ENCODE measurements at places on chromosomes 6 and 20.
A peak's percentile ranks its signal among the peaks of the same experiment; 100 is the strongest.

DNA sequence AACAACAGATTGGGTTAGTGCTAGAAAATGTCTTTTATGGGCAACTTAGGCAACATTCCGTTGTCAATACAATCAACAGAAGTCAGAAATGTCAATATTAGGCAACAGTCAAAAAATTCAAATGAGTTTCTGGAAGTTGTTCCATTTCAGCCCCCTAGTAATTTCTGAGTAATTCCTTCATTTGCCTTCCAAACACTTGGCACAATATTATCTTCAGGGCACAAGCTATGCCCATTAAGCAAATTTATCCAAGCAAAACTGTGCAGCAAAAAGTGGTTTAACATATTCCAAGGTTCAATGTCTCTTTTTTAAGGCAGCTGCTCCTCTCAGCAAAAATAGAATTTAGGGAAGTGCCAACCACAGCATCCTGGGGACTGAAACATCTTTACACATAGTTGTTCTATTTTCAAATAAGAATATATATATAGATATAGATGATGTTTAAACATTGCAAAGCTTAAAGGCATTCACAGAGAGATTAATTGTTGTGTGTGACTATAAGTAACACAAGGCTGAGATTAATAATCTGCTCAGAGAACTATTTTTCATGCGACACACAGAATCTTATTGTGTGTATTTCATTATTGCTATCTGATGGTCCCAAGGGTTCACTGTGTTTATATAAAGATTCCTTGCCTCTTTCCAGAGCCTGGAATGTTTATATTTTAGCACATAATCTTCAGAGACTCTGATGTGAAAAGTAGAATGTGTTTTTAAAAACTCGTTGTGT lies 75.2 kb upstream of the ADTRP start:
- no peak for DNase-seq

GRCh38 chr6:20402092-20402341 lies 338 bp downstream of the E2F3 start:
- no peak for DNase-seq

DNA sequence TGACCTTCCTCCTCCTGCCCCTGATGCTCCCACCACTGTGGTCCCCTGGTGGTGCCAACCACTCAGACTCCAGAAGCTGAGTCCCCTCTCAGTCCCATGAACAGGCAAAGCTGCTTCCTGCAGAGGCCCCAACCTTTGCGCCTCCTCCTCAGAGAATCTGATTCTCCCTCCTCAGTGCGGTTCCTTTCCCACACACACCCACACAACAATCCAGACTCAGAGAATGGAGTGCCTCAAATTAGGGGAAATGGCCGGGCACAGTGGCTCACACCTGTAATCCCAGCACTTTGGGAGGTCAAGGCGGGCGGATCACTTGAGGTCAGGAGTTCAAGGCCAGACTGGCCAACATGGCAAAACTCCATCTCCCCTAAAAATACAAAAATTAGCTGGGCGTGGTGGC lies 23.0 kb downstream of the RIPOR3 start:
- DNase-seq, result no peak

DNA sequence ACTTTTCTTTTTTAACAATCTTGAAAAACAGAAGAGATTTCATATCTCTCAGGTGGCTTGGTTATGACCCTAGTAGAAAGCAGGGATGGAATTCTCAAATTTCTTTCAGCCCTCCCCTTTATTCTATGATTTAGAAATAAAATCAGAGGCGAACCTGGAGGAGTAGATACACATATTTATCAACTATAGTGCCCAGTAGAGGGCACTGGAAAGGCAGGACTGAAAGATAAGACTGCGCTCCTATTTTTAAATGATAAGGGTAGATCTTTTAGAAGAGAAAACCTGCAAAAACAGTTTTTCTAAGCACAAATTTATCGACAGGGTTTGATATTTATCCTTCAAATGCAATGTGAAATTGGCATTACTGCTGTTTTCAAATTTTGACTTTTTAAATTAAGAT lies 1296.6 kb downstream of the EPHA7 start:
- DNase-seq, result no peak

GRCh38 chr6:112416866-112417265 lies 69.7 kb downstream of the RFPL4B start:
- no peak for DNase-seq

DNA sequence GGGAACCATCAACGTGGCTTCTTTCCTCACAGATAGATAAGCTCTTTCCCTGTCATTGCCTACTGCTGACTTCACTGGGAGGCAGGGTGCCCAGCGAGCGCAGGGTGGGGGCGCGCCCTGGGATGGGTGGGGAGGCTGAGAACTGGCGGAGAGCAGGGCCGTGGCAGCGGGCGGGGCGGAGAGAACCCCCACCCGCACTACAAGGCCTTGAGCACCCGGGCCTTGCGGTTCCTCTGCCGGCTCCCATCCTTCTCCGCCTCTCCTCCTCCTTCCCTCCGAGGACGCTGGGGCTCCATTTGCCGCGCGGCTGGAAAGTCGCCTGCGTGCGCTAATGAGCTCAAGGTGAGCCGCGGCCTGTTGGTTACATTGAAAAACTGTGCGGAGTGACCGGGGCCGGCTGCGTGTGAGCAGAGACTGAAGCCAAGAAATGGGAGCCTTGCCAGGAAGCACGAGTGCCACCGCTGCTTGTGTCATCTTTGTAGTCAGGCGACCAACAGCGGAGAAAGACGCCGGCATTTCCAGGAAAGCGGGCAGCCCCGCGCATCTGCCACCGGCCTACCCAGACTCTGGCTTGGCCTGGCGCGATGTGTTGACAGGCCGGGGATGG lies 963.5 kb upstream of the SLC35B3 start:
- no peak for DNase-seq

DNA sequence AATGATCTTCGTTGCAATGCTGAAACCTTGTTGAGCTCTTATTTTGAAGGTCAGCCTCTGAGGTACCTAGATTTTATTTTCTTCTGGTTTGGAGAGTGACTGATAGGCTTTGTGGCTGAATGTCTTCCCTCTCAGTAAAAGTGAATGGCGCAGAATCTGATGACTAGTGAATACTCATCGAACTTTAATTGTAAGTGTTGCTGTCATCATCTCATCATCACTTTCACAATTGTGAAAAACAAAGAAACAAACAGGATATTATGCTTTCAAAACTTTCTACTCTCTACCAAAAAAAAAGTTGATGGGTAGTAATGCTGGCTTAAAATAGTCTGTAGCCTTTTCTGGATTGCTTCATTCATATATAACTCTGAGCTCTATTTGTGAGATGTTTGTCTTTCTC lies 239.5 kb upstream of the RAB32 start:
- no peak for DNase-seq

DNA sequence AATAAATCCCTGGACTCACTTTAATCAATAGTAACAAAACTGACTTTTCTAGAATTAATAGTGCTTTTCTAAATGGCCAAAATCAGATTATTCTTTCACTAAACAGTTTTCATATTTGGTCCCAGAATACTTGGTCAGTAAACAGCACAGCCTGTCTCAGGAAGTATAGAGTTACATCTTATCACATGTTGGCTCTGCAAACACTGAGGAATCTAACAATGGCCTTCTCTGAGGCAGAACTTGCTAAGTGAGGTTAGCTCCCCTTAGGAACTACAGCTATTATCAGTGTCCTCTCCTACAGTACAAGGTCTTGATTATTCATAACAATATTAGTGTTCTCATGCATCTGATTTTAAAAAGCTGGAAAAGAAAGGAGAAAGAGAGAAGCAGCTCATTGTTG lies 1622.8 kb downstream of the HACE1 start:
- no peak for DNase-seq

DNA sequence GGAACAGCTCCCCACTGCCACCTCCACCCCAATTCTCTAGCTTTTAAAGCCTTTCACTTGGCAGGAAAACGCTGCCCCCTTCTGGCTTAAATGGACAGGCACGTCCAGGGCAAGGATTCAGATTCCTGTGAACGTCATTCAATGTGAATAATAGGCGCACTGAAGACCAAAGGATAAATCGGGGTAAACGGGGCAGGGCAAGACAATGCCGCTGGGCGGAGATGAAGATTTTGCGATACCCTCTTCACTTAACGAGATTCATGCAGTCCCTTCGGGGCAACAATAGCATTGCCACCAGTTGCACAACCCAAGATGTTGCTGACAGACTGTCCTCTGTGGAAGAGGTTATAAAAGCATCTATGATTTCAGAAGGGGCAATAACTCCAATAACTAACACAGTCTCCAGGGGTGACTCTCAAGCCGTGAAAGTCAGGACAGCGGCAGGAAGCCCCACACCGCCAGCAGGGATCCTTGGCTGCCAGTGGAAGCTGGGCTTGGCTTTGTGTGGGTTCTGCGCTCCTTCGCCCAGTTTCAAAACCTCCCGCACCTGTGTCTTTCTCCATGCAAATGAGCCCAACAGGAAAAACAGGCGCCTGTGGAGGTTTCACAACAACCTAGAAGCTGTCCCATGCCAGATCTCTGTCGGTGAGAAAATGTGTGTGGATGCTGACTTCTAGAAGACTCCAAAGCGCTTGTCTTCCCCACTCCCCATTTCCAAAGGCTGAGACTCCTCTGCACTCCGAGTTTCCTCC lies 291.8 kb downstream of the BMP7 start:
- DNase-seq, result peak; percentile 47

DNA sequence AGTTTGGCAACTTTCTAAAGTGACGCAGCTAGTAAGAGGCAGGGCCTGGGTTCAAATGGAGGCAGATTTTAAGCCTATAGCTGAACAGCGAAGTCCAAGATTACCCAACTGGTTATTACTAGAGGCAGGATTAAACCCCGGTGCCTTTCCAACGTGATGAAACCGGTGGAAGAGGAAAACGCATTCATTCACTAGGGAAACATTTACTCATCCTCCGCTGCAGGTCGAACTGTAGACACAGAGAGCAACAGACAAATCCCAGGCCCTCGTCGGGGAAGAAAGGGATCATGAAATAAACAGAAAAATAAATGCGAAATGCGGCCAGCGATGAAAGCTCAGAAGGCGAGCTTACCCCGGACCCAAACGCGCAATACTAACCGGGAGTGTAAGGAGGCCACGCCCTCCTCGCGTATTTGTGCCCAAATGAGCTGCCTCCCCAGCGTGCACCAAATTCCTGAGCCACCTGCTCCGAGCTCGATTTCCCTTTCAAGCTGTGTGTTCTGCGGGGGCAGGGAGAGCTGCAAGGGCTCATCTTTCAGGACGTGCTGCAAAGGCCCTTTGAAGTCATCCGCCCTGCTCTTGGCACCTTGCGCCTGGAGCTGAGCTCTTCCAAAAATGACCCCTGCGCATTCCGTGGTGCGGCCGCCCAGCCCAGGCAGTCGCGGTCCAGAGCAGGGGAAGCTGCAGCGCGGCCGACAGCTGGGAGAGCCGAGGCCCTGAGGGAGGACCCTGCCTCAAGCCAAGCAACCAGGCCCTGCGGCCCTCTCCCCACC lies 46.9 kb downstream of the PDYN start:
- no peak for DNase-seq

Measured in HCT116 (cell line).